ENCODE measurements at places on chromosomes 7 and 10. TPM values are rescaled to one million over a fixed set of nuclear protein-coding genes. Genes with fewer than 3 reads are reported as not detected.

DNA sequence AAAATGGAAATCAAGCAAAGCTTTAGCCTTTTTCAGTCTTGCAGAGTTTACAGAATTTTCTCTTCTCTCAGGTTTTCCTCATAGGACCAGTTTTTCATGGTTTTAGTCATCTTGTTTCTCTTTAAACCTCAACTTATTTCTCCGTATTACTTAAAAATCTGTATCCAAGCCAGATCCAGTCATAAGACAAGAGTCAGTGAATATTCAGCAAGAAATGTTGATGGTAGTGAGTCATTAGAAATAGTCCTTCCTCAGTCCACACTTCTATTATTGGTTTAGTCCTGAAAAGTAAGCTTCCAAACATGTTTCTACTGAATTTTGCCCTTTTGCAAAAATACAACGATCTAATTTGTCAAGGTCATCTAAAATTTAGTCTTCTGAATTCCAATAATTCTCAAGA, 107.0 kb downstream of the VIM start:
- DNase-seq: no peak

GRCh38 chr7:28984631-28985030, 26.5 kb upstream of the TRIL start:
- DNase-seq: no peak

GRCh38 chr7:3157566-3158287, 114.1 kb upstream of the CARD11 start:
- DNase-seq: no peak

BLOC1S2 gene
- 11.7 TPM for total RNA-seq

CFAP43 gene
- 0.76 TPM for total RNA-seq

- DNase-seq: no peak
Observed at GRCh38 chr10:26385443-26385842, 52.7 kb upstream of the APBB1IP start.
